ENCODE measurements at places on chromosomes 6 and 20.

GRCh38 chr20:36548704-36549627 is 7.6 kb downstream of the MYL9 start:
- DNase-seq, result no peak

GRCh38 chr20:24697411-24697810 is 228.0 kb downstream of the SYNDIG1 start:
- DNase-seq, result no peak

DNA sequence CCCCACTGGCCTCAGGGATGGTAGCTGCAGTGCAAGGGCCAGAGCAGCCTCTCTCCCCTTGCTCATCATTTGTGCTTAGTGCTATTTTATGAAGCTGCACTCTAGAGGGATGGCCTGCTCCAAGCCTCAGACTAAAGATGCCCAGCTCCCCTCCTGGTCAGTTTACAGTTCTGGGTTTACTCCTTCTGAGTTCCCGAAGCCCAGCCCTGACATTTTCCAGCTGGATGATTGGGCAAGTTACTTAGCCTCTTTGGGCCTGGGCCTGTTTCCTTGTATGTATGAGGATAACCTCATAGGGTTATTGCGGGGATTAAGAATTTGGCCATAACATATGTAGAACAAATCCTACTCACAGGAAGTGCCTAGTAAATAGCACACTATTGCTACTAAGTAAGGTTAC is 31.8 kb upstream of the EMILIN3 start:
- DNase-seq, result no peak

- DNase-seq, result no peak
These were observed 517.8 kb upstream of the FLRT3 start for GRCh38 chr20:14855171-14855570.

DNA sequence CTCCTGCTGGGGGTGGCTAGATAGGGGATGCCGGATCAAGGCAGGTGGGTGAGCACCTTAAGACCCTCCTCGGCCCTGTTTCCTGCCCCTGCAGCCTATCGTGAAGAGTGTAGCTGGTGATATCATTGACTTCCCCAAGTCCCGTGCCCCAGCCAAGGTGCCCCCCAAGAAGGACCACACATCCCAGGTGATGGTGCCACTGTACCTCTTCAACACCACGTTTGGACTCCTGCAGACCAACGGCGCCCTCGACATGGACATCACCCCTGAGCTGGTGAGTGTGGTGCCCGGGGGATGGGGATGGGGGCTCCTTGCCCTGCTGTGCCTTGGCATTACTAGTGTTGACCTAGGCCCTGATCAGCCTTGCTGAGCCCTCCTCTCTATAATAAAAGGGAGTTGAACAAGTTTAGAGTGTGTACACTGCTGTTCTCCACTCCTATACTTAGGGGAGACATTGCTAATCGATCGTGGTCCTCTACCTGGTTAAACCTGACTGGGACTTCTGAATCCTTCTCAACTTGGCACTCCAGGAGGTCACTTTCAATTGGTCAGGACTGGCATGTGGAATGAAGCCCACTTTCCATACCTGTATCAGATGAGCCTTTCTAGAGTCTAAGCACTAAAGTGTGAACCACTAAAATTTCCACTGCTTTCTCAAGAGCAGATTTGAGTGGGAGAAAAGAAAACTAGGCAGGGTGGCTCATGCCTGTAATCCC is 11.0 kb downstream of the BPIFB3 start:
- DNase-seq, result no peak

- DNase-seq, result peak; percentile 1
These were observed 270.8 kb downstream of the BMP7 start for GRCh38 chr20:56995635-56996075.

GRCh38 chr20:2292416-2293110 is 3.2 kb upstream of the TGM3 start:
- DNase-seq, result no peak

- DNase-seq, result no peak
These were observed 25.6 kb upstream of the PHACTR3 start for GRCh38 chr20:59578436-59579403.

- no peak for DNase-seq
These were observed 435 bp downstream of the DLK2 start for GRCh38 chr6:43454696-43455530.

GRCh38 chr6:41723530-41724227 is 11.7 kb downstream of the TFEB start:
- no peak for DNase-seq

- DNase-seq, result no peak
These were observed 72.5 kb downstream of the MAN1A1 start for GRCh38 chr6:119277052-119277451.

GRCh38 chr6:39082310-39082709 is 32.7 kb downstream of the SAYSD1 start:
- DNase-seq, result no peak

DNA sequence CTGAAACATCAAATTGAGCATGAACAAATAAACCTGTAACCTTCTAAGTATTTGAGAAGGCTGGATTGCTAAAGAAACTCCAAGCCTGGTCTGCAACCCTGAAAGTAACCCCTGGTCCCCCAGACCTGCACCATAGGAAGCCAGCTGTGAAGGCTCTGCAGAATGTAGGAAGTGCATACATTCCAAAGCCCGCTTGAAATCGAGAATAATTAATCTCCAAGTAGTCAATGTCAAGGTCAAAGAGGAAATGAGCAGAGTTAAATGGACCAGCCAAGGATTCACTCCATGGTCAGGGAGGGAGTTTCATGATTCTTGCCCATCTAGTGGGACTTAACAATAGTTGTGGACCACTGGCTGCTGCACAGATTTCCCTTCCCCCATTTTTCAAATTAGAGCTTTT is 107.6 kb upstream of the RNF24 start:
- DNase-seq, result no peak

DNA sequence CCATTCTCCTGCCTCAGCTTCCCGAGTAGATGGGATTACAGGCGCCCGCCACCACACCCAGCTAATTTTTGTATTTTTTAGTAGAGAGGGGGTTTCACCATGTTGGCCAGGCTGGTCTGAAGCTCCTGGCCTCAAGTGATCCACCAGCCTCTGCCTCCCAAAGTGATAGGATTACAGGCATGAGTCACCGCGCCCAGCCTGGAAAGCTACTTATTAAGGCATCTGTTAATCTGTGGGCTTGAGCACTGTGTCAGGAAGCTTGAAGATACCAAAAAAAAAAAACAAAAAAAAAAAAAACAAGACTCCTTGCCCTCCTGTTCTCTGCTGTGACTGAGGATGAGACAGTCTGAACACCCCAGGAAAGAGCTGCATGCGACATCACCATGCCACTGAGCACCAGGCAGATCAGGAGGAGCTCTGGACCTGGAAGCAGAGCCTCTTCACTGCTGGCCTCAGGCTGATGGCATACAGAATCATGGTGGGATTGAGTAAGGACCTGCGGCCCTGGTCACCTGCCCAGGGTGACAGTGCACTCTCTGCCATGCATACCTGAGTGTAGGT is 166.5 kb upstream of the SNX9 start:
- no peak for DNase-seq

Measured in activated CD4-positive, alpha-beta T cell treated with anti-CD3 and anti-CD28 coated beads, Interleukin-2, amount 50 U/mL, for 16 hours (primary cell).